ENCODE measurements at places on chromosomes 6 and 20. TPM values are rescaled to one million over a fixed set of nuclear protein-coding genes. Genes with fewer than 3 reads are reported as not detected.
A peak's percentile ranks its signal among the peaks of the same experiment; 100 is the strongest.

DNA sequence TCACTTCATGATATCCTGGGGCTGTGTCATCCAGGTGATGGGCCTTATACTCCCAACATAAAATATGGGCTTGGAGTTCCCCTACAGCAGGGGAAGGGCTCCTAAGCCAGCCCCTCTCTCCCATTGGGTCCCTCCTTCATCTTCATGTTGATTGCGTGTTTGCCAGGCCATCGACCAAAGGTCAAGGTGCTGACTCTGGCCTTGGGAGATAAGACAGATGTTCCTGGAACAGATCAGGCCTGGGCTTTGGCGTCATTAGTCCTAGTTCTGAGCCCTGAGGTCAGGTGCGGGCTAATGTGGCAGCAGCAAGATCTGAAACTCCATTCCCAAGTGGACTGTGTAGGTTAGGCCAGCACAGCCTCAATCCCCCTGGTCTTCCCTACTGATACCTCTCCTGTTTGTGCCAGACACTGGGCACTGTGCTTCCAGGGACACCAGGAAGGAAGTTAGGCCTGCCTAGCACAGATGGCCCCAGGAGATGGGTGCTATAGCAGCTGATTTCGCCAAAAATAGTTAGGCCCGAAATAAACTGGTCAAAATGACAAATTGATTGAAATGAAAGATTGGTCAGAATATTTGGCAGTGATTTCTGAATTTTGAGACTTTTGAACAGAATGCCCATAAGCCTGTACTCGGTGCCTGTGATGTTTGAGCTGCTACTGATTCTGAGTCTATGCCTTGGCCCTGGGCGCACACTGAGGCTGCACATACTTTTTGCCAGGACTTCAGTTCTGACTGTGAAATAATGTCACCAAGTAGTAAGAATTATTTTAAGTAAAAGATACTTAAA, 28.8 kb downstream of the EPB41L1 start:
- no peaks in the 10 kb centered on the region for H3K4me1 ChIP-seq
- ATAC-seq: no peak
- H3K36me3 ChIP-seq: peaks cover 80% of the 10 kb centered on the region
- no peak overlapping the region for H3K27ac ChIP-seq
- H3K27me3 ChIP-seq: no peaks in the 10 kb centered on the region

- no peaks in the 10 kb centered on the region for H3K27me3 ChIP-seq
- no peak for ATAC-seq
- H3K36me3 ChIP-seq: no peaks in the 10 kb centered on the region
- no peak overlapping the region for H3K27ac ChIP-seq
- H3K4me3 ChIP-seq: no peak overlapping the region
- no peaks in the 10 kb centered on the region for H3K4me1 ChIP-seq
Measured at GRCh38 chr6:41836660-41837052, 49.2 kb downstream of the TOMM6 start.

DNA sequence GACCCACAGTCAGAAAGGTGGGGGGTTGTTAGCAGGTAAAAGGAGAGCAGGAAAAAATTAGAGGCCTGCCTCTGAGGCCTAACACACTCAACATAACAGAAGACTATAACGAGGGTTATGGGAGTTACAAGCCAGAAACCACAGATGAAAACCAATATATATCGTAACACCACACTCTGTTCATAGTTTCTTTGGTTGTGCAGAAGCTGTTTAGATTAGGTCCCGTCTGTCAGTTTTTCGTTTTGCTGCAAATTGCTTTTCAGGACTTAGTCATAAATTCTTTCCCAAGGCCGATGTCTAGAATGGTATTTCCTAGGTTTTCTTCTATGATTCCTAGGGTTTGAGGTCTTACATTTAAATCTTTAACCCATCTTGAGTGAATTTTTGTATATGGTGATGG, 3.7 kb upstream of the MAP3K5 start:
- no peaks in the 10 kb centered on the region for H3K4me1 ChIP-seq

GRCh38 chr20:35768731-35769664, 2.8 kb upstream of the PHF20 start:
- H3K36me3 ChIP-seq: no peaks in the 10 kb centered on the region
- no peak overlapping the region for H3K4me3 ChIP-seq
- peak overlapping the region; percentile 97 for H3K27ac ChIP-seq
- H3K27me3 ChIP-seq: no peaks in the 10 kb centered on the region
- peak; percentile 69 for ATAC-seq
- peaks cover 56% of the 10 kb centered on the region for H3K4me1 ChIP-seq

DNA sequence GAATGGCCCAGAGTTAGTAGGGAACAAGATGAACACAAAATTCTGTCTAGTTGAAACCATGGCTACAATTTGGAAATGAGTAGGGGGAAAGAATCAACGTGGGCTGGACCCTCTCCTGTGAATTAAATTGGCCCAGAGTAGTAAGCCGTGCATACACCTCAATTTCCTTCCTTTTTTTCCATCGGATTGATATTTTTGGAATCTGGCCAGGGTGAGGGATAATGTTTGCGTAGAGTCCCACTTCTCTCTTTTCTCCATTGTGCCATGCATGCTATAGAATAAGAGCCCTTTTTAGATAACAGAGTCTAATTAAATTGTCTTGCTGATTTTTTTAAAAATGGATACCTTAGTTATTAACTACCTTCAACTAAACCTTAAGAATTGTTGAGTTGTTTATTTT, 35.2 kb downstream of the XRN2 start:
- no peaks in the 10 kb centered on the region for H3K4me1 ChIP-seq
- ATAC-seq: no peak
- H3K4me3 ChIP-seq: no peak overlapping the region
- H3K36me3 ChIP-seq: peaks cover 87% of the 10 kb centered on the region
- no peaks in the 10 kb centered on the region for H3K27me3 ChIP-seq

DNA sequence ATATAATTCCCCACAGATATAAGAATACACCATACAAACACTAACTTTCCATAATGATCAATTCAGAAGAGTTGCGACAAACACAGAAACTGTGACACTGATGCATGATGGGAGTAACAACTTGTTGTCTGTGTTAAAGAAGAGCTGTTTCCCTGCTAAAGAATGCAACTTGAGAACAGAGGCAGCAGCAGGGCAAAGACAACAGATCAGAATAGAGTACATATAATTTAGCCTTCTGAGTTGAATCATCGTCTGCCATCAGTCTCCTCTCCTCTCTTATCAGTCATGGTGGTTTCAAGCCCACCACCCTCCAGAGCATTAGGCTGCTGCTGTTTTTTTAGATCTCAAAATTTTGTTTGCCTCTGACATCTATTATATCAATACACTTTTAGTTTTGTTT, 280.4 kb downstream of the UBE3D start:
- H3K4me3 ChIP-seq: no peak overlapping the region
- H3K36me3 ChIP-seq: no peaks in the 10 kb centered on the region
- H3K27me3 ChIP-seq: no peaks in the 10 kb centered on the region
- no peaks in the 10 kb centered on the region for H3K4me1 ChIP-seq
- no peak for ATAC-seq

DNA sequence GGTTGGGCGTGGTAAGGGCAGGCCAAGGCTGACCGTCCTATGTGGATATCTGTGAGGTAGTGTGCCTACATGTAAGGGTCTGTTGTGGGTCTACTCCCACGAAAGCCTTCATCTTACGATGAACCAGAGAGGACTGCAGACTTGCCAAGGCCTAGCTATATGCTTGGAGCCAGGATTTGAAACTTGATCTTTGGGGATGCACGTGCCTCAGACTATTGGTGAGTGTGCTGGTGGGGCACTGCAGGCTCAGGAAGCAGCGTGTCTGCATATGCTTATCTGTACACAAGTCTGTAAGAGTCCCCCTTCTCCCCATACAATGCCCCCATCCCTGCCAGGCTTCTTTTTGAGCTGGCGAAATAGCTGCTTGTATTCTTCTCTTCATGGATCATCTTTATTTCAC, 17.9 kb downstream of the PLCG1 start:
- no peak for ATAC-seq
- peaks cover 8% of the 10 kb centered on the region for H3K36me3 ChIP-seq
- no peak overlapping the region for H3K4me3 ChIP-seq
- H3K4me1 ChIP-seq: peaks cover 25% of the 10 kb centered on the region

DNA sequence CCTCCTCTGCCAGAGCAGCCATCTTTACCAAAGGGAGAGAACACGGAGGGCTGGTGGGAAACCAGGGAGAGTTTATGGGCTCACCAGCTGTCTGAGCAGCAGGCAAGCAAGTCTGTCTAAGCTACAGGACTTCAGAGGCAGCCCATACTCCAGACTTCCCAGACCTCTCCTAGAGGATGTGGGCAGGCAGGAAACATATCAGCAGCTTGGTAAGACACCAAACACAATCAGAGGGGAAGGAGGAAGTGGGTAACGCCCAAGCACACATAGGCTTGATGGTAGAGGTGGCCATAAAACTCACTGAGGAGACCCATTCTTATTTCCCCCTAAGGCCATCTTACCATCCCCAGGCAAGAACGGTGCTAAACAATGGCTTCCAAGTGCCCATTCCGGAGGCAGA, 143.1 kb upstream of the ARID1B start:
- H3K27me3 ChIP-seq: no peaks in the 10 kb centered on the region
- H3K4me3 ChIP-seq: no peak overlapping the region
- no peak for ATAC-seq
- peaks cover 14% of the 10 kb centered on the region for H3K4me1 ChIP-seq
- H3K27ac ChIP-seq: no peak overlapping the region

DNA sequence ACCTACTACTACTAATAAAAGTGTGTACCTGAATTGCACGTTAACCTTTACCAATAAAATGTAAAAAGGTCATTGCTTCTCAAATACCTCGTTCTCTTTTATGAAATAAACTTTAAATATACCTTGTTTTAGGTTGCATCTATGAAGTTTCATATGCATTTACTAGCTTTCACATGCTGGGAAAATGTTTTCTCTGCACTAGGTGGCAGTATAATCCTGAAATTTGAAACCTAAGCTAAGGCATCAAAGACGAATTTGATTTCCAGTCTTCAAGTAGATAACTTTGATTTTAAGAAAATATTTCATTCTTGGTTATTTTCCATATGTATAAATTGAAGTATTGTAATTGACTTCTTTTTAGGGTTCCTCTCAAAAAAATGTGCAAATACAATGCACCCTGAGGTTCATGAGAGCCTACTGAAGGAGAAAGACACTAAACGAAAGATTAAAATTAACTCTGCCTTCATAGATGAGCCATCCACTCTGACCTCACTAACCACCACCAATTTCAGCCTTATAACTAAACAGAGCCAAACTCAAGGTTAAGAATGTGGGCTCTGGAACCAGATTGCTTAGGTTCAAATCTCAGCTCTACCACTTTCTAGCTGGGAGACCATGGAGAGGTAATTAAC, 7.3 kb upstream of the COL9A1 start:
- H3K27me3 ChIP-seq: no peaks in the 10 kb centered on the region
- H3K4me1 ChIP-seq: no peaks in the 10 kb centered on the region
- H3K4me3 ChIP-seq: no peak overlapping the region
- no peak overlapping the region for H3K27ac ChIP-seq
- ATAC-seq: no peak

- no peaks in the 10 kb centered on the region for H3K4me1 ChIP-seq
- no peak overlapping the region for H3K27ac ChIP-seq
- ATAC-seq: no peak
- H3K4me3 ChIP-seq: no peak overlapping the region
- no peaks in the 10 kb centered on the region for H3K27me3 ChIP-seq
Measured at GRCh38 chr6:84269947-84270733, 42.7 kb upstream of the CEP162 start.

DNA sequence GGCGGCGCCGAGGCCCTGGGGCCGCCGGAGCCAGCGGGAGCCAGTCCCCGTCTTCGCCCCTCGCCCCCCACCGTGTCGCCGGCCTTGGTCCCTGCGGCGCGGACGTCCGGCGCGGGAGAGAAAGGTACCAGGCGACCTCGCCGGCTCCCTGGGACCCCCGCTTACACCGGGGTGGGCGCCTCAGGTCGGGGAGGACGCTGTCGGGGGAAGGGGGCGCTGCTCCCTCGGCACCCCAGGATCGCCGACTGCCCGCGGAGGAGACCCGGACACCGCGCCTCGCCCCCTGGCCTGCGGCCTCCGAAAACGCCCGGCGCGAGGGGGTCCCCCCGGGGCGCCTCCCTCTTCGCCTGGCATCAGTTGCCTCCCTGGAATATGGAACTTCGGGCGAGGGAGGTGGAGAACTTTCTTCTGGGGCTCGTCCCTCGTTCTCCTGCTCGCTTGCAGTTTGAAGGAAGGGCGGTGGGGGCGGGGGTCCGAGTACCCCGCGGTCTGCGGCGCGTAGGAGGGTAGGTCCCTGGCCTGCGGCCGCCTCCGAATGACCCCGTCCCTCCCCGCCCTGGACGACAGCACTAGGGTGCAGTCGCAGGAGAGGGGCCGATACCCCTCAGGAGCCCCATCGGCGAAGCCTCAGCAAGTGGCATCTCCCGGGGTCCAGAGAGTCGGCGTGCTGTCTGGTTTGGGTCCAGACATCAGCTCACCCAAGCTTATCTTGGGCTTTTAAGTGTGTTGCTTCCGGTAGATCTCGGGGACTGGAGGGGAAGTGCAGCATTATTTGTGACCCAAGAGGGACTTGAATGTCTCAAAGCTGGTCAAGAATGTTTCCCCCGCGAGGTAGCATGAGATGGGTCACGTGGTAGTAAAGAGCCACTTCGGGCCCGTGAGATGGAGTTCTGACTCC, 549 bp downstream of the ANKRD6 start:
- ATAC-seq: peak; percentile 59
- H3K4me1 ChIP-seq: peaks cover 5% of the 10 kb centered on the region
- H3K36me3 ChIP-seq: no peaks in the 10 kb centered on the region
- H3K27me3 ChIP-seq: no peaks in the 10 kb centered on the region
- H3K27ac ChIP-seq: no peak overlapping the region
- peak overlapping the region; percentile 86 for H3K4me3 ChIP-seq

DNA sequence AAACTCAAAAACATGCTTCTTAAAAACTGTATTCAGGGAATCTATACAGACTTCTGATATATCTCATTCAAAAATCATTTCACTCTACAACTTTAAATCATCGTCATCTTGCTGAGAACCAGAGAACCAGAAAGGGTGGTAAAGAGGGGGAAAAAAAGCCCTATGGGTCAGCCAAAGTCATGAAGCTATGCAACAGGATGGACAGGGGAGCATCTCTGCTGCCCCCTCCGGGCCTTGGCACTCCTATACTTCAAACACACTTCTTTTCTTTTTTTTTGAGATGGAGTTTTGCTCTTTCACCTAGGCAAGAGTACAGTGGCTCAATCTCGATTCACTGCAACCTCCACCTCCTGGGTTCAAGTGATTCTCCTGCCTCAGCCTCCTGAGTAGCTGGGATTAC, 73.5 kb upstream of the NFATC2 start:
- no peaks in the 10 kb centered on the region for H3K4me1 ChIP-seq
- ATAC-seq: no peak
- no peak overlapping the region for H3K4me3 ChIP-seq
- H3K27ac ChIP-seq: no peak overlapping the region
- no peaks in the 10 kb centered on the region for H3K36me3 ChIP-seq

- no peaks in the 10 kb centered on the region for H3K4me1 ChIP-seq
- H3K36me3 ChIP-seq: no peaks in the 10 kb centered on the region
- peaks cover 46% of the 10 kb centered on the region for H3K27me3 ChIP-seq
- H3K4me3 ChIP-seq: no peak overlapping the region
Measured at GRCh38 chr20:61701802-61702201, 363.9 kb downstream of the TAF4 start.

- H3K36me3 ChIP-seq: no peaks in the 10 kb centered on the region
- H3K27ac ChIP-seq: no peak overlapping the region
- H3K27me3 ChIP-seq: no peaks in the 10 kb centered on the region
Measured at GRCh38 chr6:64507661-64508060, 872.1 kb downstream of the PHF3 start.

The MYB gene
- 1.2 TPM for total RNA-seq

The FRS3 gene
- 3.6 TPM for total RNA-seq

The KCNG1 gene
- total RNA-seq: 0.46 TPM

The LY6G5C gene
- not detected for total RNA-seq

The ZC3H12D gene
- total RNA-seq: 0.85 TPM

All from gastroesophageal sphincter (tissue), 4 donors.